Activated CD8-positive, alpha-beta T cell treated with anti-CD3 and anti-CD28 coated beads, Interleukin-2, amount 10 ng/mL, durations not matched to agents 7 days and 5 days (primary cell): ENCODE measurements at places on chromosomes 5 and 9. TPM values are rescaled to one million over a fixed set of nuclear protein-coding genes. Genes with fewer than 3 reads are reported as not detected.

- H3K36me3 ChIP-seq, result no peaks in the 10 kb centered on the region
- no peak overlapping the region for H3K4me3 ChIP-seq
- DNase-seq, result no peak
These were observed 45.2 kb upstream of the FAM240B start for GRCh38 chr9:38765101-38765500.

The NMUR2 gene
- total RNA-seq, result not detected

- H3K4me1 ChIP-seq, result no peaks in the 10 kb centered on the region
- no peak overlapping the region for H3K27ac ChIP-seq
- DNase-seq, result no peak
- H3K36me3 ChIP-seq, result no peaks in the 10 kb centered on the region
- H3K4me3 ChIP-seq, result no peak overlapping the region
- H3K27me3 ChIP-seq, result peaks cover 2% of the 10 kb centered on the region
These were observed 30.4 kb upstream of the UBTD2 start for GRCh38 chr5:172313915-172314314.

GRCh38 chr9:86034863-86035734 is 64.3 kb downstream of the GOLM1 start:
- H3K27ac ChIP-seq, result no peak overlapping the region
- no peak for DNase-seq
- no peaks in the 10 kb centered on the region for H3K4me1 ChIP-seq
- no peaks in the 10 kb centered on the region for H3K36me3 ChIP-seq
